ENCODE measurements at places on chromosomes 6 and 20.

GRCh38 chr20:42258564-42259302, 640.6 kb upstream of the CHD6 start:
- no peak for DNase-seq

DNA sequence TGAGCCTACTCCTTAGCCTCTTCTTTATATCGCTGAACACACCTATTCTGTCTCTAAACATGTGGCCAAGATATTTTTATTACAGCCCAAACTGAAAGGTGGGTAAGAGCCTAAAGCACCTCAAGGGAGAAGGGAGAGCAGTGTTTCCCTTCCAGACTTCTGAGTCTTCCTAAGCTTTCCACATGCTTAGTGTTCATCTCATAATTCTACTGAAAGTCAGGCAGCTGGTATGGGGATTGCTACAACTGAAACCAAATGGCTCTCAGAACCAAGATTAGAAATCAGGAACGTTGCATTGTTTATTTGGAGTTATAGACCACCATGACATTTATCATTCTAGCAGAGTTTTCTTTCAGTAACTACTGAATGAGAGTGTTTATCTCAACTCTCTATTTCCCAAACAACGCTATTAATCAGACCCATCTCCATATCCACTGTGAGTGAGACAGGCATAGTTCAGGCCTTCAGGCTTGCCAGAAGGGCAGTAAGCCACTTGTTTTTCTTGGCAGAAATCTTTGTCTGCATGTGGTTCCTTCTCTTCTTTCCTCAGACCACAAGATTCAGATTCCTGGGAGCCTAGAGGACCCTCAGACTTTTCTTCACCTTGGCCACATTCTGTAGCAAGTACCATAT, 22.8 kb downstream of the VGLL2 start:
- no peak for DNase-seq

GRCh38 chr6:128114164-128114563, 213.3 kb upstream of the THEMIS start:
- DNase-seq = no peak

DNA sequence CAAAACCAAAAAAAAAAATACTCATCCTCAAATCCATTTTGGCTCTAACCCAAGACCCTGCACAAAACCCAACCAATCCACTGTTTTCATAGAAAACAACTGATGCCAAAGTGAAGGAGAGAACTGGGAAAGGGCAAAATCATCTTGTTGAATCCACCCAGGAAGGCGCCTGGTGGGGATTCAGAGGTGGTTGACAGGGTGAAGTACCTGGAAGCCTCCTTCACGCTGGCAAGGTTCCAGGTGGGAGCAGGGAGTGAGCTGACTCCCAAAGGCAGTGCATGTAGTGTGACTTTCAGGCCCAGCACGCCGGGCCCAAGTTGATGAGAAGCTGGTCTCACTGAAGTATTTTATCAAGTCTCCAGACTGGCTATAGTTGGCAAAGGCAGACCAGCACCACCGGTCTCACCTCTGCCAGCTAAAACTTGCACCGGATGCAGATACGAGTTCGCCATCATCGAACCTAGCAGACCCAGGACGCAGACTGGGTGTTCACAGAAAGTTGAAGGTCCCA, 16.5 kb downstream of the PPP1R10 start:
- DNase-seq = no peak

GRCh38 chr6:156760377-156760776, 16.8 kb upstream of the ARID1B start:
- no peak for DNase-seq

DNA sequence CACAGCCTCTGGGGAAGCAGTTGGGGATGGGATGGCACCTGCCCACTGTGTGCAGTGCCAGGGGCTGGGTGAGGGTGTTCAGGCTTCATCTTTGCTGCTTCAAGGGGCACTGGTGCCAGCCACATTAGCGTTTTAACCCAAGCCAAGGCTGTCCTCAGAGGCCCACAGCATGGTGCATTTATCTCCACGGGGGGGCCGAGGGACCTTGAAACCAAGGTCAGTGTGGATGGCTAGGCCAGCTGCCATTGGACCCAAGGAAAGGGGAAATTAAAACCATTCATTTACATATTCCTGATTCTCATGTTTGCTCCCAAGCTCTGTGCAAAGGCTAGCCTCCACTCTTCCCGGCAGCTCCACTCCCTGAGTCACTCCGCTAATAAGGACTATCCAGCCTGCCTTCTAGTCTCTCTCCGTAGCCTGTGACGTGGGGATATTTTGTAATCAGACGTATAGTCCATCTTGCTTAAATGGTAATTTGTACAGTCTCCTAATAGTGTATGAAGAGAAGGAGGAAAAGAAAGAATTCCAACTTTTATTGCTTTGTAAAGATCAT, 197.1 kb downstream of the CDH4 start:
- DNase-seq = no peak

- DNase-seq = peak; percentile 65
These were observed 45.6 kb upstream of the RAB23 start for GRCh38 chr6:57267586-57268293.

Data from NCI-H1694 treated with DMSO at 0.1 percent for 48 hours (cell line).